PC-9 (cell line): ENCODE measurements at places on chromosomes 1 and 21.

DNA sequence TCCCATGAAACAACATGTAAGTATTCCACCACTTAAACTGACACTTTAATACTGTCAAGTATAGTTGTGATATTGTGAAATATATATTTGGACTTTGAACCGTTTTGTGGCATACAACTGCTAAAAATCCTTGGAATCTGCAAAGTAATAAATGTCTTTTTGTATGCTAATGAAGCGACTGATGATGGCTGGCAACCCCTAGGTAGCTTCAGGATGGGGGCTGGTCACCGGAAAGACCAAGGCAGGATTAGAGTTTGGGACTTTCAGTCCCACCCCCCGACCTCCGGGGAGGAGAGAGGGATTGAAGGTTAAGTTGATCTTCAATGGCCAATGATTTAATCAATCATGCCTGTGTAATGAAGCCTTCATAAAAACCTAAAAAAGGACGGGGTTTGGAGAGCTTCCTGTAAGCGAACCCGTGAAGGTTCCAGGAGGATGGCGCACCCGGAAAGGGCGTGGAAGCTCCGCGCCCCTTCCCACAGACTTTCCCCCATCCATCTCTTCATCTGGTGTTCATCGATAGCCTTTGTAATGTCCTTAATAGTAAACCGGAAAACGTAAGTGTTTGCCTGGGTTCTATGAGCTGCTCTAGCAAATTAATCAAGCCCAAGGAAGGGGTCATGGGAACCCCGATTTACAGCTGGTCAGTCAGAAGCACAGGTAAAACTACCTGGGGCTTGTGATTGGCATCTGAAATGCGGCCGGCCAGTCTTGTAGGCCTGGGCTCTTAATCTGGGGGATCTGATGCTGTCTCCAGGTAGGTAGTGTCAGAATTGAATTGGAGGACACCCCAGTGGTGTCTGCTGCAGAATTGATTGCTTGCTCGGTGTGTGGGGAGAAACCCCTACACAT lies 1.8 kb upstream of the ZNF281 start:
- no peak for DNase-seq

DNA sequence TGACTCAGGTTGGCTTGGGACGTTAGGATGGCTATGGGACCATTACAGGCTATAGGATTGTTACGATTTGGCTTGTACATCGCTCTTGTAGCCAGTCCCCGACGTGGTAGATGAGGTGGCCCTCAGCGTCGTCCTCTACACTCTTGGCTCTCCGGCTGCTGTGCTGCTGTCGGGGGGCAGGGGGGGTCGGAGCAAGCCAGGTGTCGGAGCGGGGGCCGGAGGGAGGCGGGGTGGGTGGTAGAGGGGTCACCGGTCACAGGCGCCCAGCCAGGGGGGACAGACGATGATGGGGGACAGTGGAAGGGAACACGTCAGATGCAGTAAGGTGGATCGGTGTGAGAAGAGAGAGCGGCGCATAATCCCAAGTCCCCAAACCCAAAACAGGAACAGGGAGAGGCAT lies 4.7 kb downstream of the CLK2 start:
- no peak for DNase-seq

DNA sequence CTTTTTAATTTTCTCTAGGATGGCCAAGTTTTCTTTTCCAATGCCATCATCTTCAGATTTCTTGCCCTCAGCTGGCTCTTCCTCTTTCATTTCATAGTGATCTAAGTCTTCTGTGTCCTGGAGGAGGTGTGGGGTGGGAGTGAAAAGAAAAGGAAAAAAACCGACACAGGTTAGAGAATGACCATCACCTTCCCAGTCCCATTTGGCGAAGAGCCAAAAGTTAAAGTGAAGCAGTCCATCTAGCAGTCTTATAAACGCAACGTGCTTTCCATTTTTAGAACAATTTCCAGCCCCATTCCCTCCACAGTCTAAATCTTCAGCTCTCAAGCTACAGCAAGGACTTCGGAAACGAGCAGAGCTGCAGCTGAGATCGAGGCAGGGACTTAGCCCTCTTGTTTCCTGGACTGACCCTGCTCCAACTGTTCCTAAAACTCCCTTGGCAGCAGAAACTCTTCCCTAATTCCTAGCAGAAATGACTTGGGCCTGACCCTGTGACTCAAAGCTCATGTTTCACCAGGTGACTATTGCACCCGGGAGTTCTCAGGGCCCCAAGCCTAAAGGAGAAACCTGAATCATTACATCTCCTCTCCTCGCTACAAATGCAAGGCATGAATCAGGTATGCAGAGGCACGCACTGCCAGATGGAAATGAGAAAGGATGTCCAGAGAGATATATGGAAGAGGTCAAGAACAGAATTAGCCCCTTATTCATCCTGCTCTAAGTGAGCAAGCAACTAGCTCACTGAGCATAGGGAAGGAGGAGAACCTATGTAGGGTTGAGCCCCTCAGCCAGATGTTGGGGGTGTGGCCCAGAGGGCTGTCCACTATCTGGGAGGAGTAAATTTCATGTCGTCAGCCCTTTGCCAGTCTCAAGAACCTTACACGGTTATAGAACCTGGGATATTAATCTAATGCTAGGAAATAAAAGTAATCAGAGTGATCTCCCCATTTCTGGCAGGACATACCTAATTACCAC lies 5.1 kb downstream of the UBE2Q1 start:
- no peak for DNase-seq

DNA sequence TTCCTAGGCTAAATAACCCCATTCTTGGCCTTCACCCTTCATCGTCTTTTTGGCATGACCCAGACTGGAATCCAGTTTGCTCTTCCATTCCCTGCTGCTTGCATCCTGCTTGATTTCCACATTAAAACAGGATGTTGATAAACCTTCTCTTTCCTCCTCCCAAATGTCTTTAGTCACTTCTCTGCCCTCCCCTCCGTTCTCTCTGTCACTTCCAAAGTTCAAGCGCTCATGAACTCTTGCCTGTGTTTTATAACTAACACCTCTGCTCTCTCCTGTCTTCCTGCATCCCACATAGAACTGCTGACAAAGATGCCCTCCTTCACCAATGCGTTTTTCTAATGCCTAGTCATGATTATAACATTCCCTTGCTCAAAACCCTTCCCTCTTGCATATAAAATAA lies 65.6 kb upstream of the SLC44A3 start:
- DNase-seq = no peak

DNA sequence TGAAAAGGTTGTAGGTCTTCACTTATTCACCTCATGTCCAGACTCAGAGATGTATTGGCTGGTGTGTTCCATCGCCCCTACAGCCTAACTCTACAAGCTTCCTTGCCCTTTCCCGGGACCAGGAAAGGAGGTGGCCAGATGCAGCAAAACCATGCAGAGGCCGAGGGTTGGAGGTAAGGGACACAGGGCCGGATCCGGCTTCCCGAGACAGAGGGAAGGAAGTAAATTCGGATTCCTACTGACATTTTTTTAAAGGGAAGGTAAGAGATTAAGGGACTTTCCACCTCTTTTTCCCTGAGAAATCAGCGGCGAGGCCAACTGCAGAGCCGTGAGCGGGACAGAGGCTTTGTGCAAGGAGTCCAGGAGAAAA lies 12.7 kb downstream of the EPHA10 start:
- no peak for DNase-seq

- DNase-seq = no peak
Observed at GRCh38 chr1:52676249-52676903, 21.8 kb downstream of the COA7 start.

GRCh38 chr1:24486331-24487065 lies 16.1 kb upstream of the RCAN3 start:
- DNase-seq = no peak

- no peak for DNase-seq
Observed at GRCh38 chr1:93078638-93078985, 471 bp upstream of the MTF2 start.

GRCh38 chr1:152252157-152252556 lies 28.2 kb upstream of the HRNR start:
- no peak for DNase-seq

GRCh38 chr1:164770131-164770529 lies 211.1 kb downstream of the PBX1 start:
- DNase-seq = no peak
